Coronary artery (tissue), 2 donors: ENCODE measurements at places on chromosomes 13 and 19.
A peak's percentile ranks its signal among the peaks of the same experiment; 100 is the strongest.

GRCh38 chr19:7868671-7869452 lies 5.3 kb downstream of the PRR36 start:
- no peak for DNase-seq

DNA sequence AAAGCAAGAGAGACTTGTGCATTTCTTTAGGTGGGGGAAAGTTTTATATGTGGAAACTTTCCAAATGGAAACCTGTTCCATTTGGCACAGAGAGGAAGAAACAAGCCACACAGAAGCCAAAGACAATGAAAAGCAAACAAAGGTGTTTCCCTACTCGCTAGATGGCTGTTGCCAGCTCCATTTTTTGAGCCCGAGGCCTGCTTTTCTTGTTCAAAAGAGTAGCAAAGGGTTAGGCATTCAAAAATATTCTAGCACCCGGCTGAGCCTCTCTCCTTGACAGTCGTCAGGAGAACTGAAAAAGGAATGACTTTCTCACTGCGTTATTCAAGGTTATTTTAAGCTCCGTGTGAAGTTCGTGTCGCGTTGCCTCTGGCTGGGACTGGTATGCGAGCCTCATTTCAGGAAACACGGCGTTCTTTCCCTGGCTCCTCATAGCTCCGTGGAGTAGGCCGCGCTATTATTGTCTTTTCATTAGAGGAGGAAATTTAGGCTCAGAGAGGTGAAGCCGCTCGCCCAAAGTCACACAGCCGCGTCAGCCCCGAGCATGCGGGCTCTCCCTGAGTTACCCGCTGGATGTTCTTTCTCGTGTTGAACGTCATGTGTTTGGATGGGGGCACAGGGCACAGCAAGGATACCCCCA lies 7.6 kb downstream of the TRPM4 start:
- DNase-seq: no peak

DNA sequence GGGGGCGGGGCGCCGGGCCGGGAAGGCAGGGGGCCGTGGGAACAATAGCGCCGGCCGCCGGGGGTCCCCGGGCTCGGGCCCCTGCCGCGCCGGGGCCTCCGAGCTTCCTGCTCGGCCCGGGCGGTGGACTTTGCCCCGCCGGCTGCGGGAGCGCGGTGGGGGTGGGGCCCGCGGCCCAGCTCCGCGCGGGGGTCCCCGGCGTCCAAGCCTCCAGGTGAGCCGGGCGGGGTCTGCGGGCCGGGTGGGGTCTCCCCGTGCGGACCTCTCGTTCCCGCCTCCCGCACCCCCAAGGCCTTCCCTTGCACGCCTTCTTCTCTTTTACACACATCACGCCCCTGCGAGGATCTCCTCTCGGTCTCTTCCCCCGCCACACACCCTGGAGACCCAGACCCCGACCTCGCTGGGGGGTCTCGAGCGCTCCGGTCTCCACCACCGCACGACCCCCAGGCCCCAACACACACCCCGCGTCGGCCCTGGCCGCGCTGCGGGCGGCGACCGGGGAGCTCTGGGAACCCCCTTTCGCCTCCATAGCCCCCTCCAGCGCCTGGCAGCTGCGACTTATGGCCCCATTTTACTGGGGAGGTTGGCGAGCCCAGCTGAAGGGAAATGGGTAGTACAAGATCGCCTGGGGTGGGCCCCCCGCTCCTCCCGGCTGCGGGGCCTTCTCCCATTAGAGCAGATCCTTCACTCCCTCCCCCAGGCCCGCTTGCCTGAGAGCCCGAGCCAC lies 711 bp downstream of the CAMSAP3 start:
- DNase-seq: no peak

- DNase-seq: no peak
Observed at GRCh38 chr19:1079566-1080111, 12.7 kb downstream of the ARHGAP45 start.

DNA sequence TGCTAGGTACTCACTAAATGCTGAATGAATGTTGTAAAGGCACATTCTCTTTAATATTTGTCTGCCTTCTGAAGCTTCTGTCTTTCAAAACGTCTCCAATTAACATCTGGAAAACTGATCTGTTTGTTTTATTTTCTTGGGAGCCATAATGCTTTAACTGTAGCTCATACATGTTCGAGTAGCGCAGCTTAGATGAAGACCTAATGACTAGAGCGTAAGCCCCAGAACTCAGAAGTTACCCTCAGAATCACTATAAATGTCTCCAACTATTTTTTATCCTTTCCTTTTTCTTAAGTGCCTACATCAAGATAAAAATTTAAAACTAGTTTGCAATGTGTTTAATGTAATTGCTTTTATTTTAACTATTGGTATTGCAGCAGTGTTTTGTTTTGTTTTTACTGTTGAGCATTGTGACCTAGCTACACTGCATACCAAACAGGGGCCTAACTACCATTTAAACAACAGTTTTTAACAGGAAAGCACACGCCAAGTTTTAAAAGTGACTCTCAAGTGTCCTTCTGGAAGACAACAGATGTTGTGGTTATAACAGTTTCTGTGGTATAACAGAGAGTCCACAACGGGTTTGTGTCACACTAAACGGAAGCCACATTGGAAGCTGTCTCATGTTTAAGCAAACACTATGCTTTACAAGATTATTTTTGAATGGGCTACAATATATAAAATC lies 42.0 kb downstream of the MRPL57 start:
- no peak for DNase-seq

- DNase-seq: no peak
Observed at GRCh38 chr19:18345296-18345695, 4.9 kb downstream of the PGPEP1 start.

DNA sequence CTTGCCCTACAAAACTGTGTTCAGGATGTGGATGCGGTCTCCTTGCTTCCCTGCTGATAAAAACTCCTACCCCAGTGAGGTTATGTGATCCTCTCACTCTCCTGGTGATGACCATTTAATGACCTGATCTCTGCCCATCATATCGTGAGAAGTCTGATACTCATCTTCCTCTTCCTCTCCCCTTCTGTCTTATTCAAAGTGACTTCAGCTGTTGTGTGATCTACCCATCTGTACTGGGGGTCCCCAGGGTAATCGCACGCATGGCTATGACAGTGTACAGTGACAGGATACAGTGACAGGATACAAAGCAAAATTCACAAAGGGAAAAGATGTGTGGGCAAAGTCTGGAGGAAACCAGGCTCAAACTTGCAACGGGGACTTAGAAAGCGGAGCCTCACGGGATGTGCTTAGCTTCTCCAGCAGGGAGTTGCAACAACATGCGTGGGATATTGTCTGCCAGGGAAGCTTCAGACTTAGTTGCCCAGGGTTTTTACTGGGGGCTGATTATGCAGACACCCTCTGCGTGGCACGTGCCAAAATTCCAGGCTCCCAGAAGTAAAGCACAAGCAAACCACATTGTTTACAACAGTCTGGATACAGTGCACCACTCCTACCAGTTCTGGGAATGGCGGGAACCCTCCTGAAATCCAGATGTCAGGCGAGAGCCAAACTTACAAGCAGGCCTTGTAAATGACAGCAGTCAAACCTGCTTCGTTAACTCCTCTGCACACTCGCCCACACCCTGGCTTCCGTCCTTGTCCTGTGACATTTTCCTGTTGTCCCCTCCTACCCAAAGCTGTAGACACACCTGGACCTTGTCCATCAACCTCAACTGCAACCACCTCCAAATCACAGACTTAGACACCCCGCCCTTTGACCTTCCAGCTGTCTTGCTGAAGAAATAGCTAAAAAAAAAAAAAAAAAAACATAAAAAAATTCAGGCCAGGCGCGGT lies 18.0 kb upstream of the GARRE1 start:
- DNase-seq: no peak

- DNase-seq: no peak
Observed at GRCh38 chr19:15443838-15444237, 5.9 kb downstream of the WIZ start.

- DNase-seq: no peak
Observed at GRCh38 chr13:34151885-34152284, 333.9 kb downstream of the RFC3 start.

DNA sequence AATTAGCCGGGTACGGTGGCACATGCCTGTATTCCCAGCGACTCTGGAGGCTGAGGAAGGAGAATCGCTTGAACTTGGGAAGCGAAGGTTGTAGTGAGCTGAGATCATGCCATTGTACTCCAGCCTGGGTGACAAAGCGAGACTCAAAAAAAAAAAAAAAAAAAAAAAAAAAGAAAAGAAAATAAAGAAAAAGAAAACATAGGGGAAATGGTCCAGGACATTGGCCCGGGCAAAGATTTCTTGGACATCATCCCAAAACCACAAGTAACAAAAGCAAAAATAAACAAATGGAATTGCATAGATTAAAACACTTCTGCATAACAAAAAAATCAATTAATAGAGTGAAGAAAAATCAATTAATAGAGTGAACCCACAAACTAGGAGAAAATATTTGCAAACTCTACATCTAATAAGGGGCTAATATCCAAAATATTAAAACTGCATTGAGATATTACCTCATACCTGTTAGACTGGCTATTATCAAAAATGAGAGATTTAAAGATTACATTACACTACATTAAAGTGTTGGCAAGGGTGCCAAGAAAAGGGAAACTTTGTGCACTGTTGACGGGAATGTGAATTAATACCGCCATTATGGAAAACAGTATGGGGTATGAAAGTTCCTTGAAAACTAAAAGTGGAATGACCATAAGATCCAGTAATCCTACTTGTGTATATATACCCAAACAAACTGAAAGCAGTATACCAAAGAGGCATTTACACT lies 18.5 kb upstream of the ABCC4 start:
- DNase-seq: no peak

DNA sequence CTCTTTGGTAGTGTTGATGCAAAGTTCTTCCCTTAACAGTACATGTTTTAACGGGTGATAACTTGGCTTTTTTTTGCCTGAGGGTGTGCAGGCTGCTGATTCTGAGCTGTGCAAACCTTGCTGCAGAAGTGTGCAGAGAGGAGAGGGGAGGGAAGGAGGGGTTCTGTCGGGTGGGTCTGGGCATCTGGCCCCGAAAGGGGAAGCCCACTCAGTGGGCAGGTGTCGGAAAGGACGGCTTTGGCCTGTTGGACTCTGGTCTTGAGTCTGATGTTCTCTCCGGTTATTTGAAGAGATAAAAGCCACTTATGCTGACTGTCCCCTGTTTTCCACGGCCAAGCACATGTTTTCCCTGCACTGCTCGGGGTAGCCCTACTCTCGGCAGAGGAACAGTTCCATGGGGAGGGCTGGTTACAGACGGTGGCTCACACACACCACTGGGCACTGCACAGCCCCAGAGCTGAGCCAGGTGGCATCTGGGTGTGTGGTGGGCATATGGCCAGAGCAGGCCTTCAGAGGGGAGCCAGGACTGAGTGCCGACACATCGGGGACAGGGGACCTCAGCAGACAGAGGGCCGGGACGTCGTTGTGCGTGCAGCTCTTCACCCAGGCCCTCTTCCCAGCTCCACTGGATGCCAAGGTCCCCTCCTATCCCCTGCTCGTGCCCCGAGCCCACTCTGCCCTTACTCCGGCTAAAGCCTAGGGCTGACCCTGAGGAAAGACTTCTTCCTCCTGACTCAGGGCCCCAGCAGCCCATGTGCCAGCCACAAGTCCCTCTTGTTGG lies 93.2 kb downstream of the TEX29 start:
- no peak for DNase-seq

- DNase-seq: no peak
Observed at GRCh38 chr19:10223488-10224213, 7.5 kb downstream of the S1PR2 start.

DNA sequence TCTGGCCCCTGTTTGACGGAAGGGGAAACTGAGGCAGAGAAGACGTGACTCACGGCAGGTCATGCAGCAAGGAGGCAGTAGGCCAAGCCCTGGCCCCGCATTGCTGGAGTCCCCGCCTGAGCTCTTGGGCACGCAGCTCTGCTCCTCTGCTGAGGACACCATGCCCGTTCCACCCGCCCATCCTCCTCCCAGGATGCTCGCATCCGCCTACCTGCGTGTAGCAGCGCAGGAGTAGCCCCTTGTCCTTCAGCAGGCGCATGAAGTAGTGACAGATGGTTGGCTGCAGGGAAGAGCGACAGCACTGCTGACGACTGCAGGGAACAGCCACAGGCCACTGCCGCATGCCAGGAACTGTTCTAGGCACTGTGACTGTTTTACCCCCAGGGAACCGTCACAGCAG lies 10.5 kb downstream of the SIRT2 start:
- no peak for DNase-seq

GRCh38 chr13:77674852-77675251 lies 22.6 kb upstream of the SLAIN1 start:
- no peak for DNase-seq

DNA sequence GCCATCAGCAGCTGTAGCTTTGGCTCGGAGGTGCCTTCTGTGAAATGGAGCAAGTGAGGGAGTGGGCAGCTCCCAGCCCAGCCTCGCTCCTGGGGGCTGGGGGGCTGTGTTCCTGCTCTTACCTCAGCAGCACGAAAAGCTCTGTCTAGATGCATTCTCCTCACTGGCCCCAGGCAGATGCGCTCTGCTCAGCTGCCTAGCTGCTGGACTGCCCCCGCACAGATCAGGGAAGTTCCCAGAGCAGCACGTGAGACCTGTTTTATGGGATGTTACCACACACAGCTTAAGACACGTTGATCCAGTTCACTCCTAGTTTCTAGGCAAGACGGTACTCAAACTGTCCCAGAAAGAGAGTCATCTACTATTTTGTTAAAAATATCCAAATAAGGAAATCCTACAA lies 13.6 kb downstream of the LCP1 start:
- DNase-seq: no peak

DNA sequence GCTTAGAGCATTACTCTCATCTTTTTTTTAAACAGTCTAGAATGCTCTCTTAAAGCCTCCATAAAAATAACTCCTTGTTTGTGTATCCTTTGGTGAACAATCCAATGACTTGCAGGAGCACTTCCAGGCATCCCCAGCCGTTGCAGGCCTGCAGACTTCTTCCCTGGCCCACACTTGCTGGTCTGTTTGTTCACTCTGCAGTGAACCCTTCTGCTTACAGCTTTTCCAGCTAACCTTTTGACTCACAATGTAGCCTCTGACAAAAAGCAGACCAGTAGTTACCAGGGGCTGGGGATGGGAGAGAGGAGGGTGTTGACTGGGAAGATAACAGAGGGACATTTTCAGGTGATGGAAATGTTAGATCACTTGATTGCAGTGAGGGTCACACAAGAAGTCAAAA lies 9.1 kb downstream of the GPR42 start:
- no peak for DNase-seq

DNA sequence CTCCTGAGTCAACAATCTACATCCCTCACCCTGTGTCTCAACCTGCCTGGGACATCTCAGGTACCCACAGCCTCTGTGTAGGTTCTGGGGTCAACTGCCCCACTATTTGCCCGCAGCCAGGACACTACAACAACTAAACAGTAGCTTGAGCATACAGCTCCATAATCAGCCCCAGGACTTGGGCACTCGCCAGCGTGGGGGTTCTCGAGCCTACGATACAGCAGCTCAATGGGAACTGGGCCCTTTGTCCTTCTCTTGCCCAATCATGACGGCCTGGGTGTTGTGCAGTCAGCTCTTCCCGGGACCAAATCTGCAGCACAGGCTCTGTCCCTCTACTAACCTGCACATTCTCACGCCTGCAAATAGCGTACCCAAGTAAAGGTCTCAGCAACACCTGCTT lies 1.3 kb downstream of the ZNF180 start:
- no peak for DNase-seq

- peak; percentile 88 for DNase-seq
Observed at GRCh38 chr19:55460670-55461258, 678 bp downstream of the ISOC2 start.
